ENCODE measurements at places on chromosomes 5 and 9. TPM values are rescaled to one million over a fixed set of nuclear protein-coding genes. Genes with fewer than 3 reads are reported as not detected.

DNA sequence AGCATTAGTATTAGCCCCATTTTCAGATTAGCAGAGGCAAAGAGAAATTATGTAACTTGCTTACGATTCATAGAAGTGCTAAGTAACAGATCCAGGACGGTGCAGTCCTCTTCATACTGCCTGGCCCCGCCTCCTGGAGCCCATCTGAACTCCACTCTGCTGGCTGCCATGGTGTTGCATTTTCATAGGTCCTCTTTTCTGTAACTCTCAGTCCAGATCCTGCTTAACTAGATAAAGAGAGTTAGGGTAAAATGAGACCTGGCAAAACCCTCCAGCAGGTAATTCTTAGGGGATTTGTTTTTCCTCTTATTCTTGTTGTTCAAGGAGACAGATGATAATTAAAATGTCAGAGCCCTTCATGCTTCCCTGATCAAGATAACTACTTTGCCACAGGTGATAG is 135.1 kb upstream of the EFNA5 start:
- no peaks in the 10 kb centered on the region for H3K27me3 ChIP-seq
- DNase-seq: no peak
- H3K27ac ChIP-seq: no peak overlapping the region
- H3K4me3 ChIP-seq: no peak overlapping the region
- no peaks in the 10 kb centered on the region for H3K4me1 ChIP-seq

INSL6 gene
- not detected for total RNA-seq

PKD2L2 gene
- not detected for total RNA-seq

- no peak for DNase-seq
- H3K27ac ChIP-seq: no peak overlapping the region
- no peaks in the 10 kb centered on the region for H3K36me3 ChIP-seq
- H3K27me3 ChIP-seq: no peaks in the 10 kb centered on the region
Observed at GRCh38 chr9:33903157-33903780, 86.3 kb downstream of the UBE2R2 start.

FAXDC2 gene
- 40.7 TPM for total RNA-seq
